ENCODE measurements at places on chromosomes 11 and 22.

GRCh38 chr11:118881228-118881627, 2.5 kb upstream of the CXCR5 start:
- no peak for DNase-seq

DNA sequence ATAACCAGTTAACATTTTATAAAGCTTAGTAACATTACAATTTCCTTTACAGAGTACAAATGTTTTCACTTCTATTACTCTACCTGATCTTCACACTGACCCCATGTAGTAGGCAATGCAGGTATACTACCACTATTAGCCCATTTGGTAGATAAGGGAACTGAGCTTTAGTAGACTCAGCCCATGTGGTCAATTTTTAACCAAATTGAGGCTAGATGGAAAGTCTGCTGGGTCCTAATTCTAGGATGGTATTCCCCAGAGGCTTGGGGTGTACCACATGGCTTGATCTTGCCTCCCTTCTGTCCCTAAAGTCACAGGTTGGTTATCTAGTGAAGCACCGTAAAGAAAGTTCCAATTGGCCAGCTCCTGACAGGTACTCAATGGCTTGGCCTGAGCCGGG, 48.2 kb downstream of the NRXN2 start:
- DNase-seq = no peak

GRCh38 chr11:127130321-127130720, 129.8 kb upstream of the KIRREL3 start:
- no peak for DNase-seq

- no peak for DNase-seq
Measured at GRCh38 chr11:77026221-77026620, 8.0 kb upstream of the B3GNT6 start.

- no peak for DNase-seq
Measured at GRCh38 chr11:111069066-111069465, 176.5 kb upstream of the POU2AF2 start.

- no peak for DNase-seq
Measured at GRCh38 chr22:33350491-33350890, 292.3 kb upstream of the SYN3 start.

DNA sequence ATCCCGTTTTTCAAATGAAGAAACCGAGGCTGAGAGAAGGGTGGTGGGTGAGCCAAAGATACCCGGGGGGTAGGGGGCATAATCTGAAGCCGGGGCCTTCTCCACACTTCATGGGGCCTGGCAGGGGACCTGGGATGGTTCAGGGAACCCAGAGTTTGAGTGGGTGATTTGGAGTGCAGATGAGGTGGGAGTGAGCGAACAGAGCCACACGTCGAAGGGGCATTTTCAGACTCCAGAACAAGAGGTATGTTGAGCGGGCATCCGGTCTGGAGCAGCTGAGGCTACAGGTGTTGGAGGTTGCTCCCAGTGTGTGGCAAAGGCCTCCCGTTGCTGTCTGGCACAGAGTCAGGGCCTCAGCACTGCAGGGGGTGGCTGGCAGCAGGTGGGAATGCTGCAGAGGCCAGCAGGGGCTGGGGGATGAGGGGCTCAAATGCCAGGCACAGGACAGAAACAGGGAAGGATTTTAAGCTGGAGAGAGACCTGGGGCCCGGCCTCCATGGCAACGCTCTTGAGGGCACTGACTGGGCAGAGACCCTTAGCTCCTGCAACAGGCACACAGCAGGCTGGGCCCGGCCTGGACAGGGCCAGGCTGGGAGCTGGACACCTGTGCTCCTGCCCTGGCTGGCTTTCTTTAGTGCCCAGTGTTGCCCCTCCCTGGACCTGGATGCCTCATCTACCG, 46.2 kb downstream of the WNT11 start:
- DNase-seq = no peak

- DNase-seq = no peak
Measured at GRCh38 chr11:123594188-123594901, 60.1 kb downstream of the SCN3B start.

- no peak for DNase-seq
Measured at GRCh38 chr11:19279451-19279850, 38.7 kb upstream of the E2F8 start.

DNA sequence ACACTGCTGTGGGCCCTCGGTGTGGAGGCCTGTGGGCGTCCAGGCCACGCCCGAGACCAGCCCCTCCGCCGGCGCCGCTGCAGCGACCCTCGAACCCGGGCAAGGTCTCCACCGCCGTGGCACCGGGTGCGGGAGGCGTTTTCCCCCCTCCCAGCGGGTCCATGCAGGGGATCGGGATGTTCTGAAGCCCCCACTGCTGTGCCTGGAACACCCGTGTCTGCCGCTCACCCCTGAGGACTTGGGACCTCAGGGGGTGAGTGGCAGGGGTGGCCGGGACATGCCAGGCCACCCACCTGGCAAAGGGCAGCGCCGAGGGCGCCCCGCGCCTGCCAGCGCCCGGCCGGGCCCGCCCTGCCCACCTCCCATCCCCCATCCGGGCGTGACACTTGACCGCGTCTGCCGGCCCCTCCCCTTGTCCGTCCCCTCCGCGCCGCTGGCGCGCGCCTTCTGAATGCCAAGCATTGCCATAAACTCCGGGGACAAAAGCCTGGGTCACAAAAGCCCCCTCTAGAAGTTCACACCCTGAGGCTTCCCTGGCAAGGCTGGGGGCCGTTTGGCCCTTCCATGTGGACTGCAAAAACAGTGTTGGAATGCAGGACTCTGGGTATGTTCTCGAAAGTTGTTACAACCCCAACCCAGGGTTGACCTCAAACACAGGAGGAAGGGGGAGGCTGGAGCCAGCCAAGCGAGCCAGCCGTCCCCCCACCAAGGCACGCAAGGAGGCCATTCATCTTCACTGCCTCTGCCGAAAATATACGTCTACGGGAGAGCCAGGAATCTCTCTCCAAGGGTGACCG, 819 bp upstream of the KCNQ1OT1 start:
- DNase-seq = peak; percentile 69

DNA sequence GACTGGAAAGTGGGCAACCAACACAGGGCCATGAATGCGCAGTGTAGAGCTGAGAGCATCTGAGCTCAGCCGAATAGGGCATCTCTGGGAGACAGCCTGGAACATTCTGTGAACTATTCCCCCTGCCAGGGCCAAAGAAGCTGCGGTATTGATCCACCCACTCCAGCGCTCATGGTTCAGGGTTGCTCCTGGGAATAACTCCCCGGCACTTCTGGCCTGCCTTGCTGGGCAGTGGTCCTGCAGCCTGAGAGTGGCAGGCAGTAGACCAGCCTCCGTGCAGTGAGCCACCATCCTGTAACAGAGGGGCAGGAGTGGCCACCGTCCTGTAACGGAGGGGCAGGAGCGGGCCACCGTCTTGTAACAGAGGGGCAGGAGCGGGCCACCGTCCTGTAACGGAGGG, 12.2 kb downstream of the TMPRSS6 start:
- DNase-seq = peak; percentile 64

- DNase-seq = no peak
Measured at GRCh38 chr11:32433914-32434355, 1.4 kb downstream of the WT1 start.

- no peak for DNase-seq
Measured at GRCh38 chr22:35664955-35665587, 16.8 kb downstream of the APOL6 start.

- DNase-seq = no peak
Measured at GRCh38 chr22:45434981-45435380, 21.5 kb downstream of the RIBC2 start.

DNA sequence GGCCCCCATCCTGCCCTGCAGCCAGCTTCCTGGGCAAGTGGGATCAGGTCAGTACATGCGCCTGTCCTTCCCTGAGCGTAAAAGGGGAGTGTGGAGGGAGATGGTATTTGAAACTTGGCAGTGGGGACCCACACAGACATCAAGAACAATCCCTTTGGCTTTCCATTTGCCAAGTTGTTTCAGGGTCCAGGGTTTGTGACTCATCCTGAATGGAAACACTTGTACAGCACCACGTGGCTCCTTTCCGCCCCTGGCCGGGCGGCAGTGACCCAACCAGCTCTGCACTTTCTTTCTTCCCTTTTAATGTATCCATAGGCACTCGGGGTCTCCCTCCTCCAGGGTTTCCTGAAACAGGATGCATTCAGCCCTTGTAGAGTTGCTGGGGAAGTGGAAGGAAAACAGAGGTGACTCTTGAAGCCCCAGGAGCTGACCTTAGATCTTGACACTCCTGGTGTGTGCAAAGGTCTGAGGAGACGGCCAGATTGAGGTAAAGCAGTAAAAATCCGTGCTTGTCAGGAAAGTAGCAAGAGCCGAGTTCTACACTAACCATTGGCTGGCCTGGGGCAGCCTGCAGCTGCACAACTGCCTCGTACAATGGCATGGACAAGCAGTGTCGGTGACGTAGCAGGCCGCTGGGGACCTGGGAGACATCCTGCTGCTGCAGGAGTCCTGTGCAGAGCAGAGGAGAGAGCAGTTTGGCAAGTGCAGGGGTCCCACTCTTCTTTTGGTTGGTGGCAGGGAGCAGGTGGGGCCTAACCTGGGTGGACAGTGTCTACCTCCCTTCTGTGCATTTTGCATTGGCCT, 189.8 kb downstream of the SNX19 start:
- DNase-seq = no peak

GRCh38 chr22:38845004-38845740, 1.3 kb upstream of the NPTXR start:
- DNase-seq = no peak

- DNase-seq = no peak
Measured at GRCh38 chr22:39297490-39298240, 21.8 kb downstream of the RPL3 start.

GRCh38 chr11:85385547-85385946, 241.6 kb downstream of the DLG2 start:
- no peak for DNase-seq

DNA sequence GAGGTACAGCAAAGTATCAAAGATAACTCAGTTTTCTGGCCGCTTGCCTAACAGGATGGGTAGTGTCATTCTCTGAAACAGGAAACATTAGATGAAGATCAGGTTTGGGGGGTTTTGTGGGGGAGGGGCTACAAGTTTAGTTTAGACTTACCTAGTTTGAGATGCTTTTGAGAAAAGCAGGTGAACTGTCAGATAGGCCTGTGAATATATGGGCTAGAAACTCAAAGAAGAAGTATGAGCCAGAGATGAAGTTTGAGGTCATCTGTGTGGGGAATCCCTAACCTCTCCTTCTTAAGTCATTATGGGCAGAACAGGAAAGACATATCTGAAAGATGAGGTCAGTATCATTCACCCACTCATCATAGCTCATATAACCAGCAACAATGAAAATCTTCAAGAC, 11.9 kb downstream of the HOATZ start:
- no peak for DNase-seq

GRCh38 chr11:128848815-128849455, 18.2 kb downstream of the KCNJ1 start:
- peak; percentile 87 for DNase-seq

DNA sequence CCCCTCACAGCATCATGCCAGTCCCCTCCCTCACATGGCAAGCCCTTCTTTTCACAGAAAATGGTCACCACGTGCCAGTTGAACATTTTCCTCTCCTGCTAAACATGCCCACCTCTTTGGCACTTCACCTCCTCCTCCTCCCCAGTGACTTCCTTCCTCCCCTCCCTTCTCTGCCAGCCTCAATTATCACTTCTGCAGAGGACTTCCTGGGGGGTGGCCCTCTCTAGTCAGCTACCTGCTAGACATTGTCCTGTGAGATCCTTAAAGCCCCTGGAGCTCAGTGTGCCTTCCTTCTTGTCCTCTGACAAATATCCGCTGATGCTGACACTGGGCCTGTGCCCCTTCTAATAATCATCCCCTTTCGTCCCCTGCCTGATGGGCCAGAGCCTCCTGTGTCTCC, 43.2 kb upstream of the E2F8 start:
- no peak for DNase-seq

- no peak for DNase-seq
Measured at GRCh38 chr22:31144223-31144622, 3.9 kb upstream of the PLA2G3 start.

DNA sequence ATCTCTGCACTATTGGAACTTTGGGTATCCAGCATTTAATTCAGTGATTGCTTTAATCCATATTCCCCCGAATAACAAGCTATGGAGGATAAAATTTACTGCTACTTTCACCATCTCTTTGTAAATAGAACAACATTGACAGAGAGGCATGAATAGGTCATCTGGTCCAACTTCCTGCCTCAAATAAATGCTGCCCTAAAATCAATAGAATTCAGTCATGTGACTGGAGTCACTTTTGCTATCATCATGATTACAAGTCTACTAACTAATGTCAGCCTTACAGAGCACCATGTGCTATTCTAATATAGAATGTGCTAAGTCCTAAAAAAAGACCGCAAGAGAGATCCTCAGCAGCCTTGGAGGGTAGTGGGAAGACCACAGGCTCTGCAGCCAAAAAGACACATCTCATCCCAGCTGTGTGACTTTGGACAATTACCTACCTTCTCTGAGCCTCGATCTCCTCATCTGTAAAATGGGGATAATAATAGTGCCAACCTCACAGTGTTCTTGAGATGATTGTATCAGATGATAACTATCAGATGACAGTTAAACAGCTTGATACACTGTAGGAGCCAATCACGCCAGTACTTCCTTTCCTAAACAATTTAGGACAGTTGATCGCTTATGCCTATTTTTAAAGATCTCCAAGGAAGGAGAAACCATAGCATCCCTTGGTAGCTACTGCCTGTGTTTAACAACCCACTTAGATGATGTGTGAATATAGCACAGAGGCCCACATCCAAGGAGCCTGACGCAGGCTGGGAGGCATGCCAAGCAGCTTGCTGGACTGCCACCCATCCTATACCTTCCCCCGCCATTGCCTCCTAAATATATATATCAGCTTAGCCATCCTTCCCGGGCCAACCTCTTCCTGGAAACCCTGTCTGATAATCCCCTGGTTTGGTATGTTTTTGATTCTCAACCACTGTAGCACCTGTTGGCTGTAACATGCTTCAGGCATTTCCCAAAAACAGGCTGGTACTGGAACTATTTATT, 77.3 kb upstream of the PHF21A start:
- no peak for DNase-seq

GRCh38 chr22:20582520-20583361, 75.3 kb downstream of the MED15 start:
- DNase-seq = no peak

GRCh38 chr11:20489948-20490347, 102.4 kb downstream of the PRMT3 start:
- DNase-seq = no peak

DNA sequence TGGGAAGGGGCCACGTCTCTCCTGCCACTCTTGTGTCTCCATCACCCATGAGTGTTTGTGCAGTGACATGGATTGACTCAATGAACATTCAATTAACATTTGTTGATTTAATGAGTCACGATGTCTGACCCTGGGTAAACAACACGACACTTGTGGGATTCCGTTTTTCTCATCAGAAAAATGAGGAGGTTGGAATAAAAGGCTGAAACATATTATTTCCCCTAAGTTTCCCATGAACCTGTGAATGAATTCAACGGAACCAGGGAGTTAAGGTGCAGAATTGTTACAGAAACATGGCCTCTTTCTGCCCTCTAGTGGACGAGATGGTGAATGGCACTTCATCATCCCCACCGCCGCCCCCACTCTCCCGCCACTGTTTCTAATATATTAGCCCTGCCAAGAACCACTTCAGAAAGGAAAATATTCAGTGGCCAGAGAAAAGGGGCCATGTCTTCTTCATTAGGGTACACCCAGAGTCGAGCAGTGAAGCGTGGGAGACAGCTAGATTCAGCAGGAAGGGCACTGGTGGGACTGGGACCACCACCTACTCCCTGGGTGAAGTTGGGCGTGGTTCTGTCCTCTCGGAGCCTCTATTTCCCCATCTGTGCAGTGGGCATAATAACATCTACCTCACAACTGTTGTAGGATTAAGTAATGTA, 46.3 kb upstream of the SYT13 start:
- peak; percentile 58 for DNase-seq

GRCh38 chr22:43272869-43273318, 70.3 kb downstream of the SCUBE1 start:
- DNase-seq = no peak
